ENCODE measurements at places on chromosomes 6 and 20.

DNA sequence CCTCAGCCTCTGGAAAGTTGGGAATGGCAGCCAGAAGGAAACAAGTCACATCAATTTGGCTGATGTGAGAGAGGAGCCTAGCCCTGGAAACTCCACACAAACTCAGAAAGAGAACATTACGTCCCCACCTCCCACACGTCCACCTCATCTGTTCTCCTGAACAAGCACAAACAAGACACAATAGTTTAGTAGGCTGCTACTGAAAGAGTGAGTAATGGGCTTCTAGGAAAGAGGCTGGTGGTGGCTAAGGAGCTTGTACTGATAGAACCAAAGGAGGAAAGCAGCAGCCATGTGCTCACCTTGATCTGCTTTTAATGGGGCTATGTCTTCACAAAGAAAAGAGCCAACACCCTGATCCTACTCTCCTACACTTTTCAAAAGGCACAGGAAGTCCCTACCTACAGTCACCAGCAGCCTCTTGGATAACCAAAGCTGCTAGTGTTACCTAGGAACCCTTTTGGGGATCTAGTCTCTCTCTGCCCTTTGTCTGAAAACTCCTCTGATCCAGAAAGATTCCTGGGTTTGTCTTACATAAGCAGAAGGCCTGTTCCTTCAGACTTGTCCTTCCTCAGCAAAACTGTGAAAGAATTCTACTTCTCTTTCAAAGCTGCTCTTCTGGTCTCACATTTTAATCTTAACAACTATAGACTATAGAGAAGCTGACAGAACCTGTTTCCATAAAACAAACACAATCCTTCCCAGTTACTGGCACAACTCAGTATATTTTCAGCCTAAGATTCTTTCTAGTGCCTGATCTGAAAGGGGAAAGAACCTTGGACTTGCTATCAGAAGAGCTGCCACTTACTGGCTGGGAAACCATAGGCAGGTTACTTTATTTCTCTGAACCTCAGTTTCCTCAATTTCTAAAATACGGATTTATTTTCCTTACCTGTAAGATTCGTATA, 3.1 kb downstream of the PLAGL2 start:
- DNase-seq: no peak

DNA sequence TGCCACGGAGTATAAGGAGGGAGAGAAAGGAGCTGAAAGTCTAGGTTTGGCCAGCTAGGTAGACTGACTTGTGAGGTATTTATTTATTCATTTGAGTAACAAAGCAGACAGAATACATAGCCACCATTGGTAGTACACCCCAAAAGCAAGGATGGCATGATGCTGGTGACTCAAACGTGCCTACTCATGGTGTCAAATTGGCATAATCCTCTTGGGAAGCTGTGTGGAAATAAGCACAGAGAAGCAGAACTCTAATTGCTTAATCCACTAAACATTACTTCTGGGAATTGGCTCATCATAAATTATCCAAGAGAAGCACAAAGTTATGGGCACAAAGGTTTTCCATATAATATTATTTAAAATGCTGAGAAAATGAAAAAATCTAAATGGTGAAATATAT, 2.5 kb downstream of the DEFB132 start:
- DNase-seq: no peak

GRCh38 chr20:61042506-61043385, 209.3 kb upstream of the CDH4 start:
- no peak for DNase-seq

- no peak for DNase-seq
These were observed 9.3 kb downstream of the NUDT3 start for GRCh38 chr6:34383161-34383631.

DNA sequence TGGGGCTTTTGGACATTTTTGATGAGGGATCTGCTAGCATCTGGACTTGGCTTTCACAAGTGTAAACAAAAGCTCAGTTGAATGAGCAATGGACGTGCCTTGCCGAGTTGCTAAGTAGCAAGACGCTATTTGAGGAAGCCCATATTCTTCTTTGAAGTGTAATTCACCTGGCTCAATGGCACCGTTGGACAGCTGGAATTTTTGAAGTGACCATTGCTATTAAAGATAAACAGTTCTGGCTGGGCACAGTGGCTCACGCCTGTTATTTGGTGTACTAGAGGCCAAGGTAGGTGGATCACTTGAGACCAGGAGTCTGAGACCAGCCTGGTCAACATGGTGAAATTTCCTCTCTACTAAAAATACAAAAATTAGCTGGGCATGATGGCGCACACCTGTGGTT, 88.8 kb upstream of the SOX4 start:
- no peak for DNase-seq

GRCh38 chr6:33863723-33864440, 60.1 kb upstream of the MLN start:
- DNase-seq: no peak

DNA sequence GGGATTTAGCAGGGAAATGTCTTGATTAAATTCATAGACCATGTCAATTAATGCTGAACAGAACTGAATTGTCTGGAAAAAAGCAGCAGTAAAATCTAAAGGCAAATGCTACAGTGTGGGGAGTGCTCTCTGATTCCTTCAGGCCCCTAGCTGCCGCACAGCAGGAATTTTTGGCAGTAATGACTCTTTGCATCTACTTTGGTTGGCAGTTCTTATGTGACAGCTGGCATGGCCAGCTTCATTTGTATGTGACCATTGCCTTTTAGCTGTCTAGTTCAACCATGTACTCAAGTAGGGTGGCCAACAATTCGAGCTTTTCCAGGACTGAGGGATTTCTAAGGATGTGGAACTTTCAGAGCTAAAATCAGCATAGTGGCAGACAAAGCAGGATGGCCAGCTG, 499.1 kb upstream of the MAN1A1 start:
- no peak for DNase-seq

GRCh38 chr6:36290668-36291620, 21.1 kb downstream of the PNPLA1 start:
- DNase-seq: no peak

DNA sequence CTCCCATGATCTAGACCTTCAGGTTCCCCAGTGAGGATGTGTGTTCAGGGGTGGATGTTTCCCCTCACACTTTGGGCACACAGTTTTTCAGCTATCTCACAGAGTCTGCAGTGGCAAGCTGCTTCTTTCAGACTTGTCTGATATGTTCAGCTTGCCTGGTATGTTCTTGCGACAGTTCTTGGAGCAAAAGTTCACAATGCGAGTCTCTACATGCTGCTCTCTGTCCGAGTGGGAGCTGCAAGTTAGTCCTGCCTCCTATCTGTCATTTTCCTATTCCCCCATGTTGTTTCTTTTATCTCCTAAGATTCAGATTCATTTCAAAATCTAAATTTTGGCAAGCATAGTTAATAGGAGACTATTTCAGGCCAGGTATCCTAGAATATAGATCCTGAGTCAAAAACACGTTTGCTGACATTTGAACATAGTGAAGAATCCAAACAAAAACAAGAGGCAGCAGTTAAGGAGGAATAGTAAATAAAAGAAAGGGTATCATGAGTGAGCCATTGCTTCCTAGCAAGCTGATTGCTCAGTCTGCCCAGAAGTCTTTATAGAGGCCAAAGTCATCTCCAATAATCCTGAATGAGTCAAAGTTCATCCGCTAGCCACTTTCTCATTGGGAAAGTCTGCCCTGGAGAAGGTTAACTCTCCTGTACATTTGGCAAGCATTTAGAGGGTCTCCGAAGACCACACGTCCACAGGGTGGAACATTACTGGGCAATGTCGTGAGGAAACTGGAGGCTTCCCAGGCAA, 140.2 kb upstream of the MOCS1 start:
- DNase-seq: no peak

- DNase-seq: no peak
These were observed 28.4 kb downstream of the TBC1D7 start for GRCh38 chr6:13299918-13300317.

DNA sequence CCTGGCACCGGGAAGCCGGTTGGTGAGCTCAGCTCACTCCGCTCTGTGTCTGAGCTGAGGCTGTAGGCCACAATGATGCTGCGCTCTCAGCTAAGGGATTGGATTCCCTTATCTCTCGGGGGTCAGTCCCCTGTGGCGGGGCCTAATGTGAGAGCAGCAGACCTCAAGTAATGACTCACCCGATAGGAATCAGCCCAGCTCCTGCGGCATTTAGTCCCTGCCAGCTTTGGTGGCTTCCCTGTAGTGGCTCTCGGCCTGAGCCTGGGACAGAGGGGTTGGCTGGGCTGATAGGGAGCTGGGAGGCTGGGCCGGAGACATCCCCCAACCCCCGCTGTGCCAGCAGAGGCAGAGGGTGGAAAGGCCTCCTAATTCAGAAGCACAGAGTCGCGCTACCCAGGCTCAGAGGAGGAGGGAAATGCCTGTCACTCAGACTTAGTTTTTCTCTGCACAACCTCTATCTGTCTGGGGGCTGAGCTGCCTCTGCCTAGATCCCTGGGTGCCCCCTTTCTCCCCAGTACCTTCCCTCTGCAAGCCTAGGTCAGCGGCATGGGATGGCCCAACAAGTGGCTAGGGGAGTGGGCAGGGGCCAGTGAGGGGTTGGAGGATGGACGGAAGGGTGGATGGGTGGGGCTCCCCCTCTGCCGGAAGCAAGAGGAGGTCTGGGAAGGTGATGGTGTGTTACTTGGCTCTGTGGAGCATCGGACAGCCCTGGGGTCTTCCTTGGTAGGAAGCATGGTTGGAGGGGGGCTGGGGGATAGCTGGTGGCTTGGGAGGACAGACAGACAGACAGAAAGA, 92.2 kb downstream of the CDH22 start:
- DNase-seq: no peak

DNA sequence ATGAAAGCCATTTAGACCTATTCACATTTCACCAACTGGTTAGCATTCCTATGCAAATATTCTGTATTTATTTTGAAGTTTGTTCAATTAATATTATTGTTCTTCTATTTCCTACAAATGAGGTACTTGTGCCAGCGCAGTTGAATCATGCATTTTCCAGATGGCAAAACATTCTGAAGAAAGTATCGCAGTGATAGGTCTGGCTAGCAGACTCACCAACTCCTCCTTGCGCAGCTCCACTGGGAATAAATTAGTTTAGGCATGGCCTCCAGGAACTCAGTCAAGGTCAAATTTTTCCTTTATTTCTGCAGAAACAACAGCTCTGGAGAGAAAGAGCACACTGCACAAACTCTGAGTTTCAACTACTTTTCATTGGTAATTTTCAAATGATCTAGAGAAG, 437.7 kb downstream of the COL12A1 start:
- DNase-seq: no peak

GRCh38 chr6:99013661-99014060, 65.9 kb upstream of the FBXL4 start:
- no peak for DNase-seq

DNA sequence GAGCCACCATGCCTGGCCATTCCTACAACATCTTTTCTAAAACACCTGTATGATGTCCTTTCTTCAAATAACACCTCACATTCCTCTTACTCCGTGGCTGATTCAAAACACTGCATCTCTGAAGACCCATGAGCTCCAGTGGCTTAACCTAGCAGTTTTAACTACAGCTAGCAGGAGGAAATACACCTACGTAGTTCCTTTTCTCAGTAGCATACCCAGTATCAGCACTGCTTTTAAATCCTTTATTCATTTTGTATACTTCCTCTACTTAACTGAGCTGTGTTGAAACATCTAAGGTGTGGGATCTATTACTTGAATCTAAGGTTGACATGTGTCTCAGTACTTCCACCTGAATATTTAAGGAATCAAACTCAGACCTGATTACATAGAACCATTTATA, 113.6 kb upstream of the CCDC28A start:
- no peak for DNase-seq

- DNase-seq: no peak
These were observed 792.8 kb upstream of the EYS start for GRCh38 chr6:66499851-66500250.

GRCh38 chr20:45852326-45852725, 4.9 kb downstream of the ACOT8 start:
- no peak for DNase-seq

- no peak for DNase-seq
These were observed 5.3 kb downstream of the TRIM10 start for GRCh38 chr6:30155520-30156261.

DNA sequence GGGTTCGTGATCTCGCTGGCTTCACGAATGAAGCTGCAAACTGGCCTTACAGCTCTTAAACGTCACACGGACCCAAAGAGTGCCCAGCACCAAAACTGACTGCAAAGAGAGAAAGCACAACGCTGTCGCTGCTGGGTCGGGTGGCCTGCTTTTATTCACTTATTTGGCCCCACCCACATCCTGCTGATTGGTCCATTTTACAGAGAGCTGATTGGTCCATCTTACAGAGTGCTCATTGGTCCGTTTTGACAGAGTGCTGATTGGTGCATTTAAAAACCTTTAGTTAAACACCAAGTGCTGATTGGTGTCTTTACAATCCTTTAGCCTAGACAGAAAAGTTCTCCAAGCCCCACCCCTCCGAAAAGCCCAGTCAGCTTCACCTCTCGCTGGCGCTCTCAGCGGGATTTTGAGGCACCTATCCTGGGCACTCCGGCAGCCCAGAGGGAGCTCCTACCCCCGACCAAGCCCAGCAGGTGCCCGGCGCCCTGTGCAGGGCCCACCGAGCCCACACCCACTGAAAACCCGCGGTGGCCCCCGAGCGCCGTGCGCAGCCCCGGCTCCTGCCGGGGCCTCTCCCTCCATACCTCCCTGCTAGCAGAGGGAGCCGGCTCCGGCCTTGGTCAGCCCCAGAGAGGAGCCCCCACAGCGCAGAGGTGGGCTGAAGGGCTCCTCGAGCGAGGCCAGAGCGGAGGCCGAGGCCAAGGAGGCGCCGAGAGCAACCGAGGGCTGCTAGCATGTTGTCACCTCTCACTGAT, 40.0 kb upstream of the SMAP1 start:
- no peak for DNase-seq

DNA sequence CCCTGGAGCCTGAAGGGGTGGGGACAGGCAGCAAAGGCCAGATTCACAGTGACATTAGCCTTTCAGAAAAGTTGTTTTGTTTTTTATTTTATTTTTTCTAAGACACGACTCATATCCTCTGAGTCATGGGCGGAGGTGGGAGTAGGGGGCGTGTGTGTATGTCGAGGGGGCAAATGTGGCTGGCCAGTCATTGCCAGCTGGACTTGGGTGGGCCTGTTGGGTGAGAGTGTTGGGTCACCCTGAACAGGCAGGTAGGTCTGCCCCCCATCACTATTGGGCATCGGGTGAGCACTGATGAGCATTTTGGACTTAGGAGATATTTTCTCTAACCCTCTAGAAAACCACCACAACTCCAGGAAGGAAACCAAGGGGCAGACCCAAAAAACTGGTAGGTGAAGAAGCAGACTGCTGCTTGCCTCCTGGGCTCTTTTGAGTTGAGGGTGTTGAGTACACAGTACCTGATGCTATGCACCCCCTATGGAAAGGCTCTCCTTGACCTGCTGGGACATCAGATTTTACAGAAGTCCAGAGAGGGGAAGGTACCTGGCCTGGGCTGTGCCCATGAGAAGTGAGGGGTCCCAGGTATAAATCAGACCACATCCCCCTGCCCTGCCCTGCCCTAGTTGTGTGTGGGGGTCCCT, 5.6 kb downstream of the SMIM29 start:
- DNase-seq: no peak

GRCh38 chr6:19663479-19663878, 173.7 kb upstream of the ID4 start:
- no peak for DNase-seq

GRCh38 chr6:50007819-50008218, 14.0 kb downstream of the DEFB110 start:
- no peak for DNase-seq
